ENCODE measurements at places on chromosomes 11 and 22.

- peak; percentile 20 for DNase-seq
Observed at GRCh38 chr22:44538051-44538450, 40.0 kb upstream of the RTL6 start.

DNA sequence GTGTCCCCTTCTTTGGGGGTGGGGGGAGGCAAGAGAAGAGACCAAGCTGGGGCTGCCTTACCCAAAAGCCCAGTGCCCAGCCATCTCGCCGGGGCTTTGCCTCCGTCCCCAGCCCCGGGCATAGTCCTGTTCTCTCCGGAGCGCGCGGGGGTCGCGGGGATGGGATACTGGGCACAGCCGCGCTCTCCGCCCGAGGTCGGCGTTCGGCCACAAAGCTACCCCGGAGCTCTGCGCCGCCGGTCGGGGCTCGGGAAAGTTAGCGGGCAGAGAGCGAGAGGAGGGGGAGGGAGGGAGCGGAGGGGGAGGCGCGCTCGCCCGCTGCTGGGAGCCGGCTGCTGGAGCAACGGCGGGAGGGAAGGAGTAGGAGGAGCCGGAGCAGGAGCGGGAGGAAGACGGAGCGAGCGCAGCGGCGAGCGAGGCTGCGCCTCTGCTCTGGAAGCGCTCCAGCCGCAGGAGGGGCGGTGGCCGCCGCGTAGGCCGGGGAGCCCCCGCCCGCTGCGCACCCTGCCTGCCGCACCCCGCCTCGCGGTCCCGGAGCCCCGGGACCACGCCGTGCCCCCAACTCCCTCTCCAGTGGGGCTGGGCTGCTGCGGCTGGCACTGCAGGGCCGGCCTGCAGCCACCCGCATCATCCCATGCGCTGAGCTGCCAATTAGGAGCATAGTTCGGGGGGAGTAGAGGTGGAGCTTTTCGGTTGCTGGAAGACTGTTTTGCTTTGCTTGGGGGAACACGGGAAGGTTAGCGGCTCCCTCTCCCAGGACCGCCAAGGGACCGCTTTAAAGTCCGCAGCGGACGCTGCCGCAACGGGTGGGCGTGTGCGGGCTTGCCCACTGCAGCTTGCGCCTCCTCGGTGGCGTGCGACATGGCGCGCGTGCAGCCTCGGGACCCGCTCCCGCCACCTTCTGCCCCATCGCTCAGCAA is at the start of gene SCN4B:
Gene SCN4B (minus strand): TSS at position 272 of the 920 bp plus-strand sequence. CDS start 150 bp downstream, at position 122.
- DNase-seq: peak; percentile 83

DNA sequence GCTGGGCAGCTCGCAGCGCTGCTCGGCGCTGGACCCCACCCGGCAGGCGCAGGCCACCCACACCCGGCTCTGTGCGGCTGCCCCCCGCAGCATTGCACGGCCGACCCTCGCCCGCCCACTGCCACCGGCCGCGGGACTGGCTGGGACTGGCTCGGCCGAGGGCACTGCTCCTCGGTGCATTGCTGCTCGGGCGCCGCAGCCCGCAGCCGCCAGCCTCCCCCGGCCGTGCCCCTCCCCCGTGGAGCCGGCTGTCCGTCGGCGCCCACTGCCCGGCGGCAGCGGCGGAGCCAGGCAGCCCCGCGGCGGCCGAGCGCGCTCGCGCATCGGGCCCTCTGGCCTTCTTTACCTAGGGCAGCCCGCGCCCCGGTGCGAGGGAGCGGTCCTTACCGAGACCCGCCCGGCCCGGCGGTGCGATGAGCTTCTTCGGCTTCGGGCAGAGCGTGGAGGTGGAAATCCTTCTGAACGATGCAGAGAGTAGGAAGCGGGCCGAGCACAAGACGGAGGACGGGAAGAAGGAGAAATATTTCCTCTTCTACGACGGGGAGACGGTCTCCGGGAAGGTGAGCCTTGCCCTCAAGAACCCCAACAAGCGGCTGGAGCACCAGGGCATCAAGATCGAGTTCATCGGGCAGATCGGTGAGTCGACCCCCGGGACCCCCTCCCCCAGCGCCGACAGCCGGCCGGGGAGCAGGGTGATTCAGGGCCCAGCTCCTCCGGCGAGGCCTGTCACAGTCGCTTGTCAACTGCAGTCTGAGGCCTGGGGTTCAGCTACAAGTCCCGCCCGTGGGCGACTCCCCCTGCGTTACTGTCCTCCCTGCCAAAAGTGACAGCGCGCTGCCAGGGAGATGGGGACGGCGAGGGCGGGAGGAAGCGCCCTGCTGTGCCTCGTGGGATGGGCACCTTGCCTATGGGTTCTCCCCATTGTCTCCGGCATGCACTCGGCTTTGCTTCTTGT is 516 bp downstream of the VPS26B start:
- DNase-seq: peak; percentile 26

- DNase-seq: peak; percentile 28
Observed at GRCh38 chr11:93225662-93226061, 27.9 kb upstream of the SLC36A4 start.

DNA sequence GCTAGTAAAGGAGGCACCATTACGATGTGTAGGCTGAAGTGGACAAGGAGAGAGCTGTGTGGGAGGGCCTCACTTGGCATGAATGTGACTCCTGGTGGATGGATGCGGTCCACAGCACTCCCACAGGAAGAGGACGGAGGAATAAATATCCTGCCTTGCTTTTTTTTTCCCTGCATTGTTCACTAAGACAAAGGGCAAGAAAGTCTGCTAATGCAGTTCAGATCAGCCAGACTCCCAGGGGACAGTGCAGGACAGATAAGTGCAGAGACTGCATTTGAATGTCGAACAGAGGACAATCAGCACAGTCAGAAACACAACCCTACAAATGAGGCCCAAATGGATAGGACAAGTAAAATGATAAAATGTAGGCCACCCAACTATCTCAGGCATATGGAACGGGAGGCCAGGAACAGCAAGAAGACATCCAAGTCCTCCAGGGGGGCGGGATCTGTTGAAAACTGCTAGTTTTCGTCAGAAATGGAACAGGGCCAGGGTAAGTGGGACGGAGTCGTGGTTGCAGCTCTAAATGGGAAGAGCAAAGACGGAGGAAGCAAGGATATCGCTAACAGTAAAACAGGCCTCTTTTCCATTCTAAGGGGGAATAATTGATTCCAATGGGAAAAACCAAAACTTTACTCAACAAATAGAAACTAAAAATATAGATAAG is 25.2 kb upstream of the OR8B8 start:
- no peak for DNase-seq

DNA sequence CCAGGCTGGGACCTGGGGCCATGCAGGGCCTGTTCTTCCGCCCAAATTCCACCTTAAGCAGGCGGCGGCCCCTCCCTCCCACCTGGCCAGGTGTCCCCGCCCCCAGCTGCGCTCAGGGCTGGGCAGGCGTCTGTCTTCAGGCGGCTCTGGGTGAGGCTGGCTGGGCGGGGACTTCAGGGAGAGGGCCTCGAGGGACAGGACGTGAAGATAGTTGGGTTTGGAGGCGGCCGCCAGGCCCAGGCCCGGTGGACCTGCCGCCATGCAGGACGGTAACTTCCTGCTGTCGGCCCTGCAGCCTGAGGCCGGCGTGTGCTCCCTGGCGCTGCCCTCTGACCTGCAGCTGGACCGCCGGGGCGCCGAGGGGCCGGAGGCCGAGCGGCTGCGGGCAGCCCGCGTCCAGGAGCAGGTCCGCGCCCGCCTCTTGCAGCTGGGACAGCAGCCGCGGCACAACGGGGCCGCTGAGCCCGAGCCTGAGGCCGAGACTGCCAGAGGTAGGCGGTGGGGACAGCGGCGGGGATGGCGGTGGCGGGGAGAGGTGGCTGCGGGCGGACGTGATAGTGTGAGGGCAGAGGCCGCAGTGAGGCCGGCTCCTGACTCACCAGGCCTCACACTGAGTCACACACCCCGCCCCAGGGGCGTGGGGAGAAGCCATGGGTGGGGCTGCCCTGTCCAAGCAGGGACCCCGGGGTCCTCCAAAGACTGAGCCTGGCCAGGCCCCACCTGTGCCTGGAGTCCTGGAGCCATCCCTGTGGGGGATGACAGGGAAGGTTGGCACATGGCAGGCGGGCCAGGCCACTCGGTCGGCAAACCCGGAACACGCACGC is at the start of gene PKP3:
Gene PKP3 (plus strand): TSS at position 176 of the 824 bp plus-strand sequence. CDS start 84 bp downstream, at position 260.
- DNase-seq: peak; percentile 80

DNA sequence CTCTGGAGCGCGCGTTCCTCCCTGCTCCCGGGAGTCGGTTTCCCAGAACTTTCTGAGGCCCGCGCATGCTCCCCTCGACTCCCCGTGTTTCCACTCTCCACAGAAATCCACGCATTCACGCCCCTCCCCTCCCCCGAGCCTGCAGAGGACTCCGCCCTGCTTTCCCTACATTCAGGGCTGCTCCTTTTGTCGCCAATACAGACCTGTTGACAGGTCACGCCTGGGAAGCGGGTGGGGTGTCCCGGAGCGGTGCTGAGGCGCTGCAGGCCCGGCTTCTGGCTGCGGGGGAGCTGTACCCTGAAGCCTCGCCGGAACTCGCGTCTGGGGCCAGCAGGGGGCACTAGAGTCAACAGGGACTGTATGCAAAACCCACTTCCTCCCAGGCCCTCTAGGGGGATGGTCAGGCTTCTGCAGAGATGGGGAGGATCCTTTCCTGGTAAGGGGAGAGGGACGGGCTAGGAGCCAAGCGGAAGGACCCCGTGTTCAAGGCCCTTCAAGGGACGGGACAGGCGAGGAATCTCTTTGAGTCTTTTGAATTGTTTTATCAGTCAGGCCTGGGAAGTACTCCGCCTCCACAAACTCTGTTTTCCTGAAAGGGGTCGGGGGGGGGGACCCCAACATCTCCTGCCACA is at the start of gene PRAME:
Gene PRAME (minus strand): TSS at position 294 of the 632 bp plus-strand sequence. CDS start 2,433 bp downstream, outside the sequence.
- no peak for DNase-seq

- DNase-seq: peak; percentile 76
Observed at GRCh38 chr11:111336582-111337256, 38.4 kb downstream of the POU2AF3 start.

- no peak for DNase-seq
Observed at GRCh38 chr22:24763872-24764485, 10.5 kb downstream of the PIWIL3 start.

DNA sequence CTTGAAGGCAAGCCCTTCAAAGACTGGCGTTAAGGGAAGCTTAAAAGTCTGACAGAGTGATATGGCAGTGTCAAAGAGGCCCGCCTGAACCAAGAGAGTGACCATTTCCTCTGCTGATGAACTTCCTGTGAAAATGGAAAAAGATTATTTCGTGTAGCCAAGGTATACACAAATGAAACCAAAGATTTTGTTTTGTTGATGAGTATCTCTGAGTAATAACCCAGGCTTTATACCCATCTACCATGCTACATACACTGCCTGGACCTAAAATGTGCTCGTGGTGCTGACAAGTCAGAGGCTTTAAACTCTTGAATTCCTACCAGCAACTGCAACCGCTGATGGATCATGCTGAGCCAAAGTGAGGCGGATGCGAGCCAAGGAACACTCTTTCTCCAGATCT is 21.0 kb upstream of the FNBP4 start:
- DNase-seq: no peak

GRCh38 chr22:19065298-19065859 is 56.8 kb downstream of the DGCR2 start:
- no peak for DNase-seq

- no peak for DNase-seq
Observed at GRCh38 chr22:23389271-23390071, 190.6 kb downstream of the IGLL1 start.

DNA sequence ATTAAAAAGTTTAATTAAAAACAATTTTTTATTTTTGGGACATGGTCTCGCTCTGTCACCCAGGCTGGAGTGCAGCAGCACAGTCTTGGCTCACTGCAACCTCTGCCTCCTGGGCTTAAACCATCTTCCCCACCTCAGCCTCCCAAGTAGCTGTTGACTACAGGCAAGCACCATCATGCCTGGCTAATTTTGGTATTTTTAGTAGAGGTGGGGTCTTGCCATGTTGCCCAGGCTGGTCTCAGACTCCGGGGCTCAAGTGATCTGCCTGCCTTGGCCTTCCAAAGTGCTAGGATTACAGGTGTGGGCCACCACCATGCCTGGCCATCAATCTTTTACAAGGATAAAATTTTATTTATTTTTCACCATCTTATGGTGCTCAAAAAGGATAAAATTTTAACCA is 43.3 kb upstream of the PHOX2A start:
- no peak for DNase-seq

DNA sequence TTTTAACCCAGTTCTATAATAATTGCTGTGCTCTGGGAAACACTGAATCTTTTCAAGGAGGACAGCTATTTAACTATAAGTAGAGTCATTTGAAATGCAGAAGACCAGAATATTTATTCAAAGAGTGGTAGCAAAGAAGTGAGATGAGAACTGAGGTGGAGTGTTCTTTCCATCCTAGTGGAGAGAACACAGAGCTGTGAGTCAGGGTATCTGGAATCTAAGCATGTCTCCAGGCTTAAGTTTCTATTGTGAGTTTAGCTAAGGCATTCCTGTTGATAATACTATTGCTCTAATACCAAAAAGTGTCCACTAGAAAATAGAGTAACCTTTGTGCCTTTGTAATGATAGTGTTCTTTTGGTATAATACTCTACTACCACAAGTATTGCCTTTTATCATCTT is 32.4 kb downstream of the JAM3 start:
- no peak for DNase-seq

- no peak for DNase-seq
Observed at GRCh38 chr11:104798789-104799188, 99.5 kb downstream of the CASP12 start.

- no peak for DNase-seq
Observed at GRCh38 chr22:46286941-46287872, 9.5 kb upstream of the GTSE1 start.

DNA sequence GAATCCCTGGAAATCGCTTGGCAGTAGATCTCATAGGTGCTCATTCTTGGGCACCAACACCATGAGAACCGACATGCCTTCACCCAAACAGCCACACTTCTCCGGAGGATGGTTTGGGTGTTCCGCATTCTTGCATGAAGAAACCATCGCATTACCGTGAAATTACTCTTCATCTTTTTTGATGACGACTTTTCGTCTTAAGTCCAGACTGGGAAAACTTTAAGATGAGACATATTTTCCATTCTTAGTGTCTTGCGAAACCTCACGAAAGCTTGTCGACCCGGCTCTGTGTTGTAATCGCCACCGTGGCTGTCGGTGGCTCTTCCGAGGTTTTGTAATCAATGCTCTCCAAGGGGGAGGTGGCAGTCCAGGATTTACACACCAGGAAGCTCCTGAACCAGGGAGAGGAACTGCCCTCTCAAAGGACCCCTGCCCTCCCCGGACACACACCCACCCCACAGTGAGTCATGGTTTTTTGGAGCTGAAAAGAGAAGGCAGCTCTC is 1.7 kb downstream of the TOM1 start:
- peak; percentile 75 for DNase-seq

GRCh38 chr11:119490253-119491006 is 67.5 kb upstream of the THY1 start:
- no peak for DNase-seq

DNA sequence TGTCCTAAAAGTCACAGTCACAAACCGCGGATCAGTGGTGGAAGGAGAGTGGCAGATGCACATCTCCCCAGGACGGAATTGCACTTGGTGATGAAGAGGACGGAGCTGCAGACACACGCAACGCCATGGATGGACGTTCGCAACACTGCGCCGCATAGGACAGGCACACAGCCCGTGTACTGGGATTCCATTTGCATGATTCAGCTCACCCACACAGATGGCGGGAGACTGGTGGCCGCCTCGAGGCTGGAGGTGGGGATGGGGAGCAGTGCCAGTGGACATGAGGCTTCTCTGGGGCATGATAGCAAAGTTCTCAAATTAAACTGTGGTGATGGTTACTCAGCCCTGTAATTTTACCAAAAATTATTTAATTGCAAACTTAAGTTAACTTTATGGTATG is 37.4 kb downstream of the DUSP8 start:
- DNase-seq: no peak

- DNase-seq: no peak
Observed at GRCh38 chr11:69890476-69890875, 71.3 kb upstream of the FGF3 start.

GRCh38 chr11:46298699-46299433 is 21.4 kb downstream of the CREB3L1 start:
- DNase-seq: no peak
